ENCODE measurements at places on chromosomes 16 and 17.

DNA sequence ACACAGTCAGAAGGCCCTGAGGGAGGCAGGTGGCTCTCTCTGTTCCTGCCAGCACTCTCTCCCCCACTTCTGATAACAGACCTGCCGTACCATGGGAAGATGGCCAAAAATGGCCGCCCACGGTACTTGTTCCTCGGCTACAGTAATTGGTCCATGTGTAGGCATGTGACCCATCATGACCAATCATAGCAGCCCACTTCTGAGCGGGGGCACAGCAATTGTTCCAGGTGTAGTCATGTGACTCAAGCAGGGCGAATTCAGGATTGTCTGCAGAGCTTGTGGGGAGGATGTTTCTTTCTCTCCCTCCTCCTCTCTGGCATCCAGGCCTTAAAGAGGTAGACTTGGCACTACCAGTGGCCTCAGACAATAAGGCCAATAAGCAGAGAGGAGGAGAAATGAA is 250.4 kb downstream of the MRTFB start:
- peak; percentile 96 for DNase-seq

DNA sequence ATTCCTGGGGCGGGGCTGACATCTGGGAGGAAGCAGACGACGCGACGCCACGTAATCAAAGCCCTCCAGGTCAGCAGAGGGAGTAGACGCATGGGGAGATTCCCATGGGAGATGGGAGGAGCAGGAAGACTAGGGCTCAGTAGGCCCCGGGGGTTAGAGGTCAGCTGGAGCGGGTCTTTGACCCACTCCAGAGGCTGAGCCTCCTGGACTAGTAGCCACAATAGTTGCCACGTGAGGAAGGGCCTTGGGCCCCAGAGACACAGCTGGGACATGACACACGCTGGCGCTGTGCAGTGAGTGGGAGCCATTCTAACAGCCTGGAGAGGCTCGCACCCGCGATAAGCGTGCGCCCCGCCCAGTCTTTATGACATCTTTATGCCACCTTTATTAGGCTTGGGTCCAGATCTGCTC is 95.7 kb upstream of the AMZ2 start:
- no peak for DNase-seq

DNA sequence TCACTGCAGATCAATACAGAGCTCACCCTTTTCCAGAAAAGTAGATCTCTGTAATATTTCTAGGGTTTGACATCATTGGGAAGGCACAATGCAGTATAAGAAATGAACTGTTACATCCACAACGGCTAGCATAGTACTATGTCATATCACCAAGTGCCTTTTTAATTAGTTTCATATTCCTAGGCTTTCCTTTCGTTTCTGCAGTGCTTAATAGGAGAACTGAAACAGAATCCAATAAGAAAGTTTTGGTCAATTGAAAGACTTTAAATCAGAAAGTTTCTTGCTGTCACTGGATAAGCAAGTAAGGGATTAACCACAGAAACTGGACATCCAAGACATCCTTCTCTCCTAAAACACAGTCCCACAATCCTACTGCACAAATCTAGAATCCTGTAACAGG is 3.5 kb upstream of the RNF43 start:
- DNase-seq = no peak

DNA sequence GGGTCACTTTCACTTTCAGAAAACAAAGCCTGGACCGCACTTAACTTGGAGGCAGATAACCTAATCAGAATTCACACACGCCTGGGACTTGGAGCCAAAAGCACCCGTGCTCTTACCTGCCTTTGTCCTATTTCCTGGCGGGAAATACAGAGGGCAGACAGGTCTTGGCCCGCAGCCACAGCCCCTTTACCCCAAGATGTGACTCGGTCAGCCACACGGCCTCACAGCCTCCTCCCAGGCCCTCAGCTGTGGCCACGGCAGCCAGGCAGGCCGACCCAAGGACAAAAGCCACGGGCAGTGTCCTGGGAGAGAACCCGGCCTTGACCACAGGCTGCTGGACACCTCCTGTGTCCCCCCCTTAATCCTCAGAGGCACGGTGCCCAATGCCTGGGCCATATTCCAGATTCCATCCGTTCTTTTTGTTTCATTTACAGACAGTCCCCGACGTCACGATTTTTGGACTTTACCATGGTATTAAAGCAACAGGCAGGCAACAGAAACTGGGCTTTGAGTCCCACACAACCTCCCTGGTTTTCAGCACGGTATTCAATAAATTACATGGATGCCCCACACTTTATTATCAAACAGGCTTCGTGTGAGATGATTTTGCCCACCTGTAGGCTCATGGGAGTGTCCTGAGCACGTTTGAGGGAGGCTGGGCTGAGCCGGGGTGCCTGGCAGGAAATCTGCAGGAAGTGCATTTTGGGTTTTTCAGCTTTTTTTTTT is 30.1 kb upstream of the GAA start:
- DNase-seq = no peak

- DNase-seq = no peak
Measured at GRCh38 chr16:24085666-24086065, 170.5 kb upstream of the CACNG3 start.

DNA sequence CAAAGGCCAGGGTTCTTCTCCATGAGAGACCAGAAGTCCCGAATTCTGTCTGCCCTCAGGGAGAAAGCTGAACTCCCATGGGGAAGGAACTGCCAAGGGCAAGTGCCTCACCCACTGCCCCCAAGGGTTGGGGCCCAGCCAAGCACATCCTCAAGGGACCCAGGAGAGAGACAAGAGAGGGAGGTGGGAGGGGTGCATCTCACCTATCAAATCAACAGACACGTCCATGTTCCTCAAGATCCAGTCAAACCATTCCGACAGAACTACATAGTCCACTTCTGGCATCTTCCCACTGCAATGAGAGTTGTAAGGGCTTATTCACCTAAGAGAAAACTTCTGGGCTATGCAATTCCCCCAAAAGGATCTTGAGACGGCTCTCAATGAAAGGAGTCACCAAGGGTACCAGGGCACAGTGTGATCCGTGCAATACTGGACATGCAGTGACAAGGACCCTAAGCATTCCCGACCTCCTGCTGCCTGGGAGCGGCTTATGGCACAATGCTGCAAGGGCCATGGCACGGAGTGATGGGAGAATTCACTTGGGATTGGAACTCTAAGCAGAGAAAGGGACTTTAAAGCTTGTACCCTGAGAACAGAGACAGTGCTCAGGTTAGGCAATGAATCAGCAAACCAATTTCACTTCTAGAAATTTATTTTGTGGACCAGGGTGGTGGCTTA is 32.2 kb downstream of the TK2 start:
- no peak for DNase-seq

- no peak for DNase-seq
Measured at GRCh38 chr17:76630151-76630550, 13.4 kb downstream of the ST6GALNAC1 start.
